ENCODE measurements at places on chromosomes 6 and 20.

DNA sequence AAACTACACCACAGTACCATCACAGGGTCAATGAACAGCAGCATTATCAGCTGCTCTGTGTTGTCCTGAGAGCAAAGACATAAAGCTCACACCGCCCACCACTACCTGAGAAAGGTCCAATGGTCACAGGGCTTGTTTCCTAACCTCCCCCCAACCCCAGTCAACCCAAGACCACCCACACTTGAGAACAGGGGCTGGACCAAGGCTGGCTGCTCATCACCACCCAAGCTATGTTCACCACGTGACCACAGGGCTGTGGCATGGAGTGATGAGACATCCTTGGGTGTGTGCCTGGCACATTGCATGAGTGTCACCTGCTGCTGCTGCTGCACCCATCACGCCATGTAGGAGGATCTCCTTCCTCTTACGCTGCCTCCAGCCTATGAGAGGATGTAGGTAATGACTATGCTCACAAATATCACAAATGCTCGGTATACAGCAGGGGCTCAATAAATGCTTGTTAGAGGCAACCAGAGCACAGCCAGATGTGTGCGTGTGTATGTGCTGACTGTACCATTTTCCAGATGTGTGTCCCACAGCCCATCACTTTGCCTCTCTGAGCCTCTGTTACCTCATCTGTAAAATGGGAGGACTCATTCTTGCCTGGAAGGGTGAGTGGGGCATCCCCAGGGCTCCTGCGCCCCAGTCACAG is 23.3 kb upstream of the SIRPA start:
- DNase-seq = no peak

DNA sequence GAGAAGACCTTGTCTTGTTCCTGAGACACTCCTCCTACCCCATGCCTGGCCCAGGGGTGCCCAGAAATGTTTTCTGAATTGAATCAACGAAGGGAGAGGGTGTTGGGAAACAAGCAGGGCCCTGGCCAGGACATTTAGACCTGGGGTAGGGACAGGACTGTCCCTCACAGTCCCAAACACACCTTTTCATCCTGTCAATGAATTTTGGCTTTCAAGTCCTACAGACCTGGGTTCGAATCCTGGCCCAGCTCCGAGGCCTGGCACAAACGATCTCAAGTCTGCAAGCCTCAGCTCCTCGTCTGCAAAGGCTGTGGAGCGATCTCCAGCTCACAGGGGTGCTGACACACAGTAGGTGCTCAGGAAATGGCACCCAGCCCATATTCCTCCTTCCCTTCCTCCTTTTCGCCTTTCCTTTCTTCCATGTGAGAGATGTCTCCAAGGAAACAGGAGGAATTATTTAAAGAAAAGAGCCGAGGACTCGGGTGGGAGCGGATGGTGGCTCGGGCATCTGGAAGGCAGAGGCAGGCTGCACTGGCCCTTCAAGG is 7.3 kb upstream of the DLGAP4 start:
- DNase-seq = no peak

- DNase-seq = no peak
Observed at GRCh38 chr6:26437550-26437949, 2.8 kb upstream of the BTN3A3 start.

- no peak for DNase-seq
Observed at GRCh38 chr6:116682334-116682712, 1.3 kb downstream of the KPNA5 start.

- DNase-seq = no peak
Observed at GRCh38 chr20:22438926-22439325, 145.4 kb downstream of the FOXA2 start.

DNA sequence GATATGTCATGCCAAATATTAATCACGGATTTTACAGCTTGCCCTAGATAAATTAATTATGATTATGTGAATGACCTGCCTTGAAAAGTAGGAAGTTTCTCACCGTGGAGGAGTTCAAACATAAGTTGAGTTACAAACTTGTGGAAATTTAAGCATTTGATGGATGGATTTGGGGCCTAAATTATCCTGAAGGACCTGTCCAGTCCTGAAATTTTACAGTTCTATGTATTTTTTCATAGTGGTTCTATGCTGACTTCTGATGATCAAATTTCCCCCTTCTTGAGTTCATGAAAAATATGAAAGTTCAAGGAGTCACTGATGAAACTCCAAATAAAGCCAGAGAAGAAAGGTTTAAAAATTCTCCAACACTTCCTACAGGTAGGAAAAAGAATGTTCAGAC is 178.6 kb downstream of the SLC35F1 start:
- DNase-seq = no peak

All from hindlimb muscle (tissue), 1 donor.